ENCODE measurements at places on chromosomes 4 and X.

GRCh38 chr4:173426064-173426463 lies 27.1 kb upstream of the SCRG1 start:
- no peak for DNase-seq

GRCh38 chr4:2063557-2064275 lies 4.6 kb downstream of the NAT8L start:
- no peak for DNase-seq

DNA sequence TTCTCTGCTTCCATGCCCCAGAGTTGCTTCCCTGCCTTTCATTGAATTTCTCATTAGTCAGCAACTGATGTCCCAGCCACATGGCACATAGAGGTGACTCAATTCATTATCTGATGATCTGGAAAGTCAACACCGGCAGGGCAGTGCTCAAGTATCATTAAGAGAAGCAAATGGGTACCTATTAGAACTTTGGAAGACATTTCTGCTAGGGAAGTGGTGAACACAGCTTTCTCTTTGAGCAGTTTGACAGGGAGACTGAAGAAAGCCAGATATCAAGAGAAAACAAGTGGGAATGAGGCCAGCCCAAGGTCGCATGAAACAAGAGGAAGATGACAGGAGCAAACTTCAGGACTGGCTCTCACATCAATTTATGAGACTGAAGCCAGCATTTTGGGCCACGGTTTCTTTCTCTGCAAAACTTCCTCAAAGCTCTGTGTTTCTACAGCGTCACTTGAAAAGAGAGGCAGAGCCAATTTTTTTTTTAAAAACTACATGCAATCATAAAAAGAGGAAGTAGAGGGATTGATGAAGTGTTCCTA lies 108.3 kb upstream of the RPS6KA3 start:
- no peak for DNase-seq

DNA sequence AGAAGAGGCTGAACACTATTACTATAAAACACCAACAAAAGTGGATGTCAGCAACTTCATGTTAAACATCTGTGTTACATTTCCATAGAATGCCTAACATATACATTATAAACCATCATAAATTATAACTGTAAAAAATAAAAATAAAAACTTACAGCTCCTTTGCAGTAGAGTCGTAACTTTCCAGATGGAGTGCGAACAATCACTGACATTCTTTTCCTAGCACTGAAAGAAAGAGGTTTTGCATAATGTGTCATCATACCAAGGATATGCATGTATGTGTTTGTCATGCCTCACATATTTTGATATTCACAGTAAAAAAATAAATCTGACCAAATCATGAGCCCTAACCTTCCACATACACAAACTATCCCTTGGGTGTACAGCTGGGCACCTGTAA lies 113.1 kb downstream of the ATP8A1 start:
- no peak for DNase-seq

- DNase-seq: no peak
These were observed 333 bp downstream of the BOD1L1 start for GRCh38 chr4:13627178-13627605.

DNA sequence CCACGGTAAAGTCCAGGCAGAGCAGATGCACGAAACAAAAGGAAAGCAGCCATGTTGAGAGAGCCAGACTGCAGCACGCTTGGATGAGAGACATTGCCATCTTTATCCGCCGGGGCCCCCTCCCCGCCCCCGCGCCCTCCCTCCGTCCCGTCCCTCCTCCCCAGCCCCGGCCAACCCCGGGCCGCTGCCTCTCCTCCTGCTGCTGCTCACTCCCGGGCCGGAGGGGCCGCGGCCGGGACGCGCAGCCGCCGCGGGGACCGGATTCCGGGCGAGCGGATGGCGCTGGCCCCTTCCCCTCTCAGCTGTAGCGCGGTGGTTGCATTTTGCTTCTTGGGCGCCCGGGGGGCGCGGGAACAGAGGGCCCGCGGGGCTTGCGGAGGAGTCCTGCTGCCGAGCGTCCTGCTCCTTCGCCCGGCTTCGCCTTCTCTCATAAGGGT lies 542 bp downstream of the RNF150 start:
- no peak for DNase-seq

DNA sequence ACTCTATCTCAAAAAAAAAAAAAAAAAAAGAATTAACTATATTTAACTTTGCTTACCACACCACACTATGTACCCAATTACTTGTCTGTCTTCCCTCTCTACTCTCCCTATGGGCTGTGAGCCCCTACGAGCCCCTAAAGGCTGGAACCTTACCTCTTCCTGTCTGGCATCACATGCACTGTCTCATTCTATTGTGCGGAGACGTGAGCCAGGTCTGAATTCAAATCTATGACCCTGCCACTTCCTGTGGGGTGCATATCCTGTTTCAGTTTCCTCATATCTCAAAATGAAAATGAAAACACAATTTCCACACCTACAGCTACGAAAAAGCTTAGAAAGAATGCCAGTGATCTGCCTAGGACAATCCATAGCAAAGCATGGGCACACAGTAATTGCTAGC lies 42.9 kb upstream of the HS3ST1 start:
- no peak for DNase-seq

DNA sequence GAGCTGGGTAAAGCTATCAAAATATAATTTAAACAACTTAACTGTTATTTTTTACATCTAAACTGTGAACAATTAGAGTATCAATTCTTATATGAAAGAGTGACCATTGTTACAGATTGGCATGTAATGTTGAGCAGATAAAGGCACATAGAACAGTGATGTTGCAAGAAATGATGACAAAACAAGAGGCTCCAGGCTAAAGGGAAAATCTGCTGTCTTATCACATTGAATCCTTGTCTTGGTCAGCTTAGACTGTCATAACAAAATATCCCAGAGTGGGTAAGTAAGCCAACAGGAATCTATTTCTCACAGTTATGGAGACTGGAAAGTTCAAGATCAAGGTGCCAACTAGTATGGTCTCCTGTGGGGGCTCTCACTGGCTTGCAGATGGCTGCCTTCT lies 154.1 kb upstream of the PPP3CA start:
- no peak for DNase-seq

GRCh38 chrX:118901991-118902390 lies 72.4 kb upstream of the LONRF3 start:
- peak; percentile 9 for DNase-seq

Measured in COR-L47 (cell line).